ENCODE measurements at places on chromosomes 3 and 15.

GRCh38 chr3:148395821-148396220, 301.9 kb upstream of the AGTR1 start:
- no peak for DNase-seq

DNA sequence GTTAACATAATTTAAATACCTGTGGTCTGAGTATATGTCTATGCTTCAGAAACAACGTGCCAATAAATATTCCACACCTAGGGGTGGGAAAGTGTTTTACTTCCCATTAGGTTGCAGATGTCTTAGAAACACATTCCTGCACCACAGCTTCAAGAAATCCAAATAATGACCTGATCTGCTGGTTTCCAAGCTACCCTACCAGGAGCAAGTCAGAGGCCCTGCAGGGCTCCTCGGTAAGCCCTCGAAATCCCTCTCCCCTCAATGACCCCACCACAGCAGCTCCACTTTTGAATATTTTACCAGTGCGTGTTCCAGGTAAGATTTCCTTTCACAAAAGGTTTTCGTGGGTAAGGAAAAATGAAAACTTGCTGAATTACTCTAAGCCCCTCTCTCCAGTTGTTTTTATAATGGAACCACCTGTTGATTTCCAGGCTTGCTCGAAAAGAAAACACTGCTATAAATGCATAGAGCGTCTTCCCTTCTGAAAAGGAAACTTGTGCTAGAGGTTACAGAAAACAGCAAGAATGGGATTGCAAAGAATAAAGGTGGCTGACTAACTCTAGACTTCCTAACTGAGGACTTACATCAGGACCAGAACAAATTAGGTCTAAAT, 12.6 kb downstream of the IL12A start:
- DNase-seq = no peak

- no peak for DNase-seq
Observed at GRCh38 chr3:23153436-23153835, 49.7 kb upstream of the UBE2E2 start.

DNA sequence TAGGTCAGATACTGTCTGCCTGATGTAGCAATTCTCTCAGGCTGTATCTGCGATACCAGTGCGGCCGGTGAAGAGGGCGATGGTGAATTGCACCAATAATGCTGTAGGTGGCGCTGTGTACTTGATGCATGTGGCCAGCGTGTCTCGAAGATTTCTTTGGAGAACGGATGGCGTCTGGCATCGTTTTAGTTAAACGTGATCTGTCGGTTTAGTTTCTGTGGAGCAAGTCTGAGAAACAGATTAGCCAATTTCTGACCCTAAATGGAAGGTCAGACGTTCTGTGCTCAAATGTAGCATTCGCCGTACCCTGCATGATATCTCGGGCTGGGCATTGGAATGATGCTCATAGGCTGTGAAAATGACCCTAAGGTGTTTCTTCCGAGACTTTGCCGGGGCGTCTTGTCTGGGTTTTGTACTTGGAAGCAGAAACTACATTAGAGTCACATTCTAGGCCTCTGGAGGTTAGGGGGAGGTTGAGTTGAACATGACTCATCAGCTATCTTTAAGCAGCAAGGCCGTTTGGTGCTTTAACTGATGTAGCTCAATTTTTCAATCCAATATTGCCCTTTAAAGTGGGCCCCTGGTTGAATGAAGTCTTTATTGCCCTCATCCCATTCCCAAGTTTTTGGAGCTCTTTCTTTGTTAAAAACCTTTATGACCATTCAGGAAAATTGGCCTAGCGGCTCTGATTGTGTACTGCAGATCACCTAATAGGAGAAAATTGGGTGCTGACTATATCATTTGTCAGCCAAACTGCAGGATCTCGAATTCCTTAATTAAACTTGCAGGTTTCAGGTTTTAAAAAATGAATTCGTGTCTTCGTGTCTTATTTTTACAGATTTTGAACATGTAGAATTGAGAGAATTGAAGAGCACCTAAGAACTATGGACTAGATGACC, 80.0 kb downstream of the SQOR start:
- peak; percentile 46 for DNase-seq

GRCh38 chr15:96331144-96331944, 844 bp downstream of the NR2F2 start:
- no peak for DNase-seq

DNA sequence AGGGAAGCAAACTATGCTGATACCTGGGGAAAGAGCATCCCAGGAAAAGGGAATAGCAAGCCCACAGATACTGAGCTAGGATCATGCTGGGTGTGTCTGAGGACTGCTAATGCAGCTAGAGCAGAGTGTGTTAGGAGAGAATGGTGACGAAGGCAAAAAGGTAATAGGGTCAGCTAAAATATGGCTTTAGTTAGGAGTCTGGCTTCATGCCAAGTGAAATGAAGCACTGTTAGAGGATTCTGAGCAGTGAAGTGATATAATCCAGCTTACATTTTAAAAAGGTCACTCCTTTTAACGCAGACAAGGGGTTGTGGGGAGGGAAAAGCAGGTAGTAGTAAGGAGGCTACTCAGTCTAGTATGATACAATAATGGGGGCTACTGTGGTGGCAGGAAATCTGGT, 30.4 kb downstream of the SECISBP2L start:
- no peak for DNase-seq

DNA sequence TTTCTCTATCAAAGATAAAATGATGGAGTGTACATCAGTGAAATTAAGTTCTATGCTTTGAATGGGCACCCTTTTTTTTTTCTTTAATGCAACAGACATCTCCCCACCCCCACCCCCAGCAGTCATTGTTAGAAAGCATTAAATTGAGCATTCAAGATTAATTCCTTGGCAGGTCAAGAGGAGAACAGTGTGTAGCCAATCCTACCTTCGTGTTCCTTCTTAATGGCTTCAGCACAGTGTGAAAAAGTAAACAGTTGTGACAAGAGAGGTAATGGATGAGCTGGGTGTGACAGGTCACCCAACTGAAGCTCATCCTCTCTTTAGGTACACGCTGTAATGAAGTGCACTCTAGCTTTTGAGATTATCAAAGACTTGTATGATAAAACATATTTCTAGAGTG, 198.5 kb upstream of the RARB start:
- DNase-seq = no peak

DNA sequence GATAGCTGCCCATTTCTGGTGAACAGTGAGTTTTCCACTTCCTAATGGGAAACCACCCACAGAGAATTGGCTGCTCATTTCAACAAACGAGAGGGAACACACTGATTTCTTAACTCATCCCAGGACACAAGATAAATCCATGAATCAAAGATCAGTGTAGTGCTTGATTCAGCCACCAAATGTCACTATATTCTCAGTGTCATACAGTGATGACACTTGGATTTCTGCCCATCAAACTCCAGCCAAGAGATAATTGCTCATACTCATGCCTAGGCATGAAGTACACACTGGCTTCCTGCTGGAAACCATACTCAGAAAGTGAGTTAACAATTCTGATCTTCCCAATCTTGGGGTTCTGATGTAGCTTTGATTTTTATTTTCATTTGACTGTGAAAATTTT, 35.4 kb upstream of the GRM7 start:
- DNase-seq = no peak

DNA sequence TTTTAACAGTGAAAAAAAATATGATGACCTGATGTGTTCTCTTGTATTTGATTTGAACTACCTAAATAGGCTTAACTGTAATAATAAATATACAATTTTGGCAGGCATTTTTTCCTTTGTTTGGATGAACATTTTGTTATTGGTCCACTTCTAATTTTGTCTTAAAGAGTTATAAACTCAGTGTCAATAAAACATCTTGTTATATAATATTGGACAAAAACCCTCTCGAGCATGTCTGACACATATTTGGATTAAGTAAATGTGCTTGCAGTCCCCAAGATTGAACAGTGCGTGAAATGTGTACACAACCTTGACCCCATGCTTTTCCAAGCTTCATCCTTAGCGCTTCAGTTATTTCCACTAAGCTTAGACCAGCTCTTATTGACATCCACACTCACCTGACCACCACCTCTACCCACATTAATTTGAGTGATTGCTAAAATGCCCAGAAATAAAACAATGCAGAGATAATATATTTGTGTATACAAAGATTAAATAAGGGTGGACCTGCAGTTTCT, 131.7 kb upstream of the ZBED2 start:
- DNase-seq = no peak

DNA sequence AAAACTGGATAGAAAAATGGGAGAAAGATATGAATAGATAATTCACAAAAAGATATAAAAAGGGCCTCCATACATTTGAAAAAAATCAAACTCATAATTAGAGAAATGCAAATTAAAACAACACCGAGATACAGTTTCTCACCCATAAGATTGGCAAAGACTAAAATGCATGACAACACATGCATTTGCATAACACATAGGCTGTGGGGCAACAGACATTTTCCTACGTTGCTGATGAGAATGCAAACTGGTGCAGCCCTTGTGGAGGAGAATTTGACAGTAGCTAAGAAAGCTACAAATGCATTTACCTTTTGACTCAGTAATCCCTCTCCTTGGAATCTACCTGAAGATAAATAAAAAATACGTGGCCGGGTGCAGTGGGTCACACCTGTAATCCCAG, 11.4 kb upstream of the CAND2 start:
- DNase-seq = no peak

GRCh38 chr3:107525644-107526305, 3.0 kb downstream of the BBX start:
- DNase-seq = no peak

- no peak for DNase-seq
Observed at GRCh38 chr15:98541519-98541918, 106.8 kb upstream of the IGF1R start.

- DNase-seq = no peak
Observed at GRCh38 chr15:40454904-40455391, 14.2 kb downstream of the BAHD1 start.

GRCh38 chr3:74561881-74562280, 52.6 kb downstream of the CNTN3 start:
- no peak for DNase-seq

GRCh38 chr3:126659915-126660886, 5.3 kb upstream of the TXNRD3 start:
- DNase-seq = no peak

DNA sequence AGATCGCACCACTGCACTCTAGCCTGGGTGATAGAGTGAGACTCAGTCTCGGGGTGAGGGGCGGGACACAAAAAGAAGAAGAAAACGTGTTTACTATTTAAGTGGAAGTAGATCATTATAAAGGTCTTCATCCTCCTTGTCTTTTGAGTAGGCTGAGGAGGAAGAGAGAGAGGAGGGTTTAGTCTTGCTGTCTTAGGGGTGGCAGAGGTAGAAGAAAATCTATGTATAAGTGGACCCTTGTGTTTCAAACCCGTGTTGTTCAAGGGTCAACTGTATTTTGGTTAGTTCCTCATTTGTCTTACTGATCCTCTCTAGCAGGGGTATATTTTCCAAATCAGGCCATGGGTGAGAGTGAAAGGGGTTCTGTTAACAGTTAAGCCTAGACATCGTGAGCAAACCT, 40.1 kb downstream of the TRIM71 start:
- no peak for DNase-seq

DNA sequence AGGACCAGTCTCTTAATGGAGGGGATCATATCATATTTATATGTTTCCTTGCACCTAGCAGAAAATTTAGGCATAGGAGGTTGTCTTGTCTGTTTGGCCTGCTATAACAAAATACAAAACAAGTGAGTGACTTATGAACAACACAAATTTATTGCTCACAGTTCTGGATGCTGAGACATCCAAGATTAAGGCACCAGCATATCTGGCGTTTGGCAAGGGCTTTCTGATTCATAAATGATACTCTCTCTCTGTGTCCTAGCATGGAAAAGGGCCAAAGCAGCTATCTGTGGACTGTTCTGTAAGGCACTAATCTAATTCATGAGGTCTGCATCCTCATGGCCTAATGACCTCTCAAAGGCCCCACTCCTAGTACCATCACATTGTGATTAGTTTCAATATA, 683.0 kb downstream of the NR2F2 start:
- no peak for DNase-seq

DNA sequence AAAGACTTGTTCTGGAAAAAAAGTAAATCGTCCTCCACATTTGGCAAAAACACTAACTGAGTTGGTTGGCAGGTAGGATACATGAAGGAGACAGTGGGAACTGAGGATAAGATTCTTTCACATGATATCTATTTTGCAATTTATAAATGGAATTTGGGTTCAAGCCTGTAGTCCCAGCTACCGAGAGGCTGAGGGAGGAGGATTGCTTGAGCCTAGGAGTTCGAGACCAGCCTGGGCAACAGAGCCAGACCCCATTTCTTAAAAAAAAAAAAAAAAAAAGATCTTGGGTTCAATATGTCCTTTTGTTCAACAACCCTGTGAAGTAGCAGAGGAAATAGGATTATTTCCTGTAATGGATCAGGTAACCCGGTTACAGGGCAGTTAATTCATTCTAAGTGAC, 35.7 kb upstream of the CFAP161 start:
- DNase-seq = no peak

GRCh38 chr15:90162956-90163355, 38.2 kb upstream of the SEMA4B start:
- DNase-seq = no peak

- DNase-seq = peak; percentile 78
Observed at GRCh38 chr3:72447059-72447946, 400.9 kb downstream of the SHQ1 start.

DNA sequence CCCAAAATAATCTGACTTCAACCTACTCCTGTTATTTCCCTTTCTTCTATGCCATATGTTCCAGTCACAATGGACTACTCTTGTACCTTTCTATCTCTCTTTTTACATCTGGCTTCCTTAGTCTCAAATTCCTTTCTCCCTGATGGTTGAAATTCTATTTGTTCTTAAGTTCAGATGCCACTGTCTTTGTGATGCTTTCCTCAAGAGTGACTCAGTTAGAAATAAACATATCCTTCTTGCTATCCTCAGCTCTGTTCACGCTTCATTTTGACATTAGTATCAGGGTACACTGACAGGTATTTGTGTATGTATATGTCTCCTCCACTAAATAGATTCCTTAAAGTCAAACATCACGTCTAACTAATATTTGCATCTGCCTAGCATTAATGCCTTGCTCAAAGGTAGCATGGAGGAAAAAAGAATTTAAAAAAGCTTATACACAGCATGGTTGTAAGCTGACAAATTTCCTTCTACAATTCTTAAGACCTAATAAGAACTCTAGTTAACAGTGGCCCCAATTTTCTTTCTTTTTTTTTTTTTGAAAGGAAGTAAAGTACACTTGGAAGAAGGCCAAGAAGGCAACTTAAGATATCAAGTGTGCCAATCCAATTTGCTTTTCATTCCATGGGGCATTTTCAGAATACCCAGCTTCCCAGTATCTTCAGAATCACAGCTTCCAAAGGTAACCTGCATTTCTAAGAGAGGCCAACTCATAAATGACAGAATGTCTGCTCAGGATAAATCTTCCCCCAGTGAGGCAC, 58.0 kb downstream of the CHAC1 start:
- no peak for DNase-seq

DNA sequence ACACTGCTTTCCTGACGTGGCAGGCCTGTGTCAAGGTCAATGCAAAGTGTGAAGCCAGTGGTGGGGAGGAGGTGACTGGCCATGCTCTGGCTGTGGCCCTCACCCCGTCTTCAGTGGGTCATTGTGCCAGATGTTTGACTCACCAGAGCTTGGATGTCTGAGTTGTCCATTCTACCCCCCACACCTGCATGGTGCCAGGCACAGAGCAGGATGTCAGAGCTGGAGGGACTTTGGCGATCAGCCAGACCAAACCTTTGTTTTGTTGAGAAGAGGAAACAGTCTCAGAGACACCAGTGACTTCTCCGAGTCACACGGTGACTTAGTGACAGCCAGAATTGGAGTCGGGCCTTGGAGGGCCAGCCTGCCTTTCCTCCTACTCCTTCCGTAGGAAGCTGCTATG, 49.5 kb downstream of the SMAD6 start:
- DNase-seq = no peak

GRCh38 chr3:53375019-53375418, 27.7 kb upstream of the DCP1A start:
- DNase-seq = peak; percentile 17

- no peak for DNase-seq
Observed at GRCh38 chr15:20106026-20106425, 435.6 kb downstream of the GOLGA6L6 start.

Measured in NCI-H1092 (cell line).